ENCODE measurements at places on chromosomes 4 and X.

GRCh38 chr4:41146196-41146595 is 68.1 kb downstream of the APBB2 start:
- DNase-seq = no peak

GRCh38 chr4:160869899-160870298 is 1293.9 kb downstream of the FSTL5 start:
- DNase-seq = no peak

- peak; percentile 9 for DNase-seq
Measured at GRCh38 chrX:39577985-39578869, 519.5 kb downstream of the BCOR start.

DNA sequence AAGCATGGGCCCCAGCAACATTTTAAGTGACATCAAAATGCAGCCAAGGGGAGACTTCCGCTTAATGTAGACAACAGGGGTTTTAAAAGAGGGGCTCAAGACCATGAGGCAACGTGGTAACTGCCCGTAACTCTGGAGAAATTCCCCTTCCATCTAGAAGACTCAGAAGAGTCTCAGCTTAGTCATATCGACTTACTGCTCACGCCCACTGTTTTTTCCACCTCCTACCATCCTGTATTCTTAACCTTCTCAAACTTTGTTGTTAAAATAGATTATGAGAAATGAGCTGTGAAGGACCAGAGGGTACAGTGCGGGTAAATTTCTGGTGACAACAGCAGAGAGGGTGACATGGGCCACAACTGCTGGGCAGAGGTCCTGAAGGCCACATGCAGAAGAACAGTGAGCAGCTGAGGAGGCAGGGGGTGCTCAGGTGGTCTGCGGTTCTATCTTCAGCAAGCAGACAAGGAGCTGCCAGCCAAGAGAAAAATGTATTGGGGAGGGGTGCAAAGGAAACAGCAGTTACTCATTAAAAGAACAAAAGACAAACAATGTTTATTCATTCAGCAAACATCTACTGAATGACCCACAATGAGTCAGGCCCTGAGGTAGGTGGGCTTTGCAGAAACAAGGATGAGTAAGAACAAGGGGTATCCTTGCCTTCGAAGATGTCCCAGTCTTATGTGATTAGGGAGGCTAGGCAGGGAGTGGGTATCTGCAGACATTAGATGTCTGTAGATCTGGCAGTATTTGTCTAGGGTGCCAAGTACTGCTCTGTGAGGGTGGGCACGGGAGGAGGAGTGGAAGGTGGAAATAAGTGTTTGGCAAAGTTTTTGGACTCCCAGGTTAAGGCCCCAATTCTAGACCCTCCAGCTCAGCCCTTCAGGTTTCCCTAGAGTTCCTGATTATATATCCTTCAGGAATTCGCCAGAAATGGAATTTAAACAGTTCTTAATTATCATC is 175.3 kb downstream of the TSPAN5 start:
- no peak for DNase-seq

- no peak for DNase-seq
Measured at GRCh38 chrX:107766470-107767150, 9.0 kb downstream of the TSC22D3 start.

DNA sequence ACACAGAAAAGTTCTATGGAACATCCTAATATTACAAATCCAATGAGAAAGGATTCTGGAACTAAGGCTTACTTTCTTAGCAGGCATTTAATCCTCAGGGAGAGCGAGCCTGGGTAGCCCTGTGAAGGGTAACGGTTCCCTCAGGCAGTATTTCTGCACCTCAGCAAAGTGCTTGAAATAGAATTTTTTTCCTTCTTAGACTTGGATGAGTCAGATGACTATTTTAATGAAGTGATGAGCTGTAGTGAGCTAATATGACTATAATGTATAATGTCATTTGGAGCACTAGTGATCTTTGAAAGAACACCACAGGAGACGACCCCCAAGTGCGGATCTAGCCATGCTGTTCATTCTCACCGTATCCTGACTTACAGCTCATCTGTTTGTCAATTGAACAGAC is 493.0 kb upstream of the FAM241A start:
- DNase-seq = no peak

DNA sequence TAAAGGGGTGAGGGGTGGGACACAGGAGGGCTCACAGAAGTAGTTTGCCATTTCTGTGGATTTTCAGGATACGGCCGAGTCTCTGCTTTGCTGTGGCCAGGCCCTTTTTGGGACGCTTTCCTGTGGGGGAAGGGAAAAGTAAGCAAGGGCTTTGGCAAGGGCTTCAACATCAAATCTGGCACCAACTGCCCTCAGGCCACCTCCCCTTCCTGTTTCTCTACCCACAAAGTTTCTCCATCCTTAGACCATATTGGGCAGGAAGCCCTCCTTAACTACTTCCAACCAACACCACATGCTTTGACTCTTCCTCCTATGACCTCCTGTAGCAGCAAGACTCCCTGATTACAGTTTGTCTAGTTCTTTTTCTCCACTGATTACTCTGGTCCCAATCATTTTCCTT is 105.1 kb downstream of the PHF8 start:
- DNase-seq = no peak

DNA sequence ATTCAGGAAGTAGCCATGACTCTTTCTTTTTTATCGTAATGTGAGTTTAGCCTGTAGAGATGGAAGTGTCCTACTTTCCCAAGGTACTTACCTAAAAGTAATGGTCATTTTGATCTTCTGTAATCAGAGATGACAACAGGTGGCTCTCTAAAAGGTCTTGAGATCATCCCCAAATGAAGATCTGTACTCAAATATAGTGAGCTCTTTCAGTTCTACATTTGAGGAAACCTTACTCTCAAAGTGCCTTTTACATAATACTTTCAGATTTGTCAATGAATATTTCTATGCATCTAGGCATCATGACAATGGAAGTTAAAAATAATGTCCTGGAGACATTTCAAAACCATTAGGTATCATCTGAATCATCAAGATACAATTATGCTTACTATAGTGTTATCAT is 17.2 kb upstream of the MND1 start:
- no peak for DNase-seq

DNA sequence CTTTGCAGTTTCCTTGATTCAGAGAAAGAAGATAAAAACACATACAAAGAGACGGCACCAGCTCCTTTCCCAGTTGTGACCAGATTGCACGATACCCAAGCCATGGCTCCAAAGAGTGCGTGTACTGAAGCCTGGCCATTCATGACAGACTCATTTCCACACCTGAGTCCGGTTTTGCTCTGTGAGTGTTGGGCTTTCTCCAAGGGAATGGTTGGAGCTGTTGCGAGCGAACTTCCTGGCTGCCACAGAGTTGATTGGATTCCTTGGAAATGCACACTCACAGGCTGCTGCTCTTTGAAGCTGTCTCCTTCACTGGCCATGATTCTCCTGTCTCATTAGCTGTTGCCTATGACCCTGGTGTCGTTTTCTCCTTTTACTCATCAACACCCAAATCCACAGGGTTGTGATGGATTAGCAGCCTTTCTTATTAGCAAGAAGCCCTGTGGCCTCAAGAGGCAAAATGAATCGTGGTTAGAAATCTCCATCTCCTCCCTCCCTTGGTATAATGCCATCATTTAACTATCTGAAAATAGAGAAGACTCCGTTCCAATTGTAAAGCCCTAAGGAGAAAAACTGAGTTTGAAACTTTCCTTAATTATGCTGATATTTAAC is 43.9 kb upstream of the BBS12 start:
- no peak for DNase-seq

- no peak for DNase-seq
Measured at GRCh38 chrX:132918523-132918922, 39.9 kb downstream of the HS6ST2 start.

GRCh38 chr4:33989820-33990443 is 2254.4 kb downstream of the ARAP2 start:
- no peak for DNase-seq

DNA sequence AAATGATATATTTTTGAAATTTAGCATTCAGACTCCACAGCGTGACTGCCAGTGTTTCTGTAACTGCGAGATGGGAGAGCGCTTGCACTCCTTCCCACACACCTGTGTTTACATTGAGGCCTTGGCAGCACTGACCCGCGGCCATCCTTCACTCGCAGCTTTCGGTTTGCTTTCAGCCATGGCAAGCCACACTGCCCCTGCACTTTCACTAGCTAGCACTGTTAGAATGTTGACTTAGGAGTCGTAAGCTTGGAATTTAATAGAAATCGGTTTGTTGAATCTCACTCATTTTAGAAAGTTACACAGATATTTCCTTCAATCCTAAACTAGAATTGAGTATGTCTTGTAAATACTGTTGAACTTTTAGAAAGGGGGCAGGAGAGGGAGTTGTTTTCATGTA is 136.2 kb downstream of the CFAP299 start:
- DNase-seq = no peak

GRCh38 chr4:7716010-7716721 is 223.5 kb downstream of the AFAP1 start:
- DNase-seq = no peak

GRCh38 chr4:126533146-126533805 is 1099.5 kb upstream of the INTU start:
- DNase-seq = no peak

GRCh38 chr4:142687547-142688275 is 158.4 kb downstream of the INPP4B start:
- DNase-seq = no peak

DNA sequence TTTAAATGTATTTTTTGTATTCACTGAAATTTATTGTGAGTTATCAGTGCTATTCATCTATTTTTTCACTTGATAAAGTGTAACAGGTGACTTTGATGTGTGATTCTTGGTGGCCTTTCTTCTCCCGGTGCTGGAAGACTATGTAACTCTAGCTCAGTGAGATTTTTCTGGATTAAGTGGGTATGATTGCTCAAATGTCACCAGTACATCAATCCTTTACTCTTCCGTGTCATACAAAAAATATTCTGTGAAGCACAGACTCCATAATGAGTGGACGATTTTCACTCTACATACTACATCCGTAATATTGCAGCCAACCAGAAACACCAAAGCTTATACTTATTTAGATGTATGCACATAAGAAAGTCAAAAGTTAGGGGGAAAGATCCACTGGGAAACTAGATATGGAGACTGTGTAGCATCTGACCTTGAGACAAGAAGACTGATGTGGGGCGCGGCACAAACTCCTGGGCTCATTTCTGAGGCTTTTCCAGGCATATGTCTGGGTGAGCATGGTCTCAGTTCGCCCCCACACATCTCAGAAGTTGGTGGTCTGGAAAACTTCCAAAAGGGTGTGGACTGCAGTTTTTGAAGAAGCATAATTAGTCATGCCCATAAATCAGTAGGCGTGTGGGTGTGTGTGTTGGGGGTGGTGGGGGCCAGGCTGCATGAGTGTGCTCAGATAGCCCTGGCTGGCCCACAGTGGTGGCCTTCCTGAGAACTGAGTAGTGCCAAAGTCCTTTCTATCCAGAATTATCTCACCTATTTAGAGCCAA is 53.9 kb upstream of the TENM3 start:
- no peak for DNase-seq

DNA sequence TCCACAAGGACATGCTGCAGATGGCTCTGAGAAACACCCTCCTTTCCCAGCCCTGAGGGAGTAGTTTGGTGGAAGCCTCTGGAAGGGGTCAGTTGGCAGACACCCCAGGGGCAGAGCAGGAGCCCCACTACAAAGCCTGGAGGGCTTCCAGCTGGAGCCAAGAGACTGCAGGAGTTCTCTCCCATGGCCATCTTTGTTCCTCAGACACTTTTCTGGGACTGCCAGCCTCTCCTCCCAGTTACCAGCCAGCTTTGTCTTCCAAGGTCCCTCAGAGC is 91.0 kb upstream of the PJA1 start:
- DNase-seq = no peak

- no peak for DNase-seq
Measured at GRCh38 chr4:13481569-13481968, 2.6 kb downstream of the RAB28 start.

GRCh38 chrX:72274526-72274925 is 2.5 kb downstream of the RPS4X start:
- DNase-seq = no peak

DNA sequence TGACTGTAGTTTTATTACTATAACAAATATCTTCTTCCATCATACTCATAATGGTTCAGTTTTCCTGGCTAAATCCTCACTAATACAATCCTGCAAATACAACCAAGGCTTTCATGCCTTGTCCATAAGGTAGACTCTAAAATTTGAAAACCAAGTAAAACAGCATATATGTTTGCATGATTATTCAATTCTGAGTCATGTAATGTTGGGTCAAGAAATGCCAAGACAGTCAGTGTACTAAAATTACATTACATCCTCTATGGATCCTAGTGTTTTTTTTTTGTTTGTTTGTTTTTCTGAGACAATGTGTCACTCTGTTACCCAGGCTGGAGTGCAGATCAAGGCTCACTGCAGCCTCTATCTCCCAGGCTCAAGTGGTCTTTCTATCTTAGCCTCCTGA is 38.6 kb upstream of the TEX13D start:
- DNase-seq = no peak

GRCh38 chr4:159598602-159599001 is 495.7 kb downstream of the RAPGEF2 start:
- no peak for DNase-seq

- no peak for DNase-seq
Measured at GRCh38 chr4:151690876-151691275, 69.9 kb downstream of the GATB start.

- no peak for DNase-seq
Measured at GRCh38 chr4:24196785-24197184, 306.9 kb upstream of the PPARGC1A start.

DNA sequence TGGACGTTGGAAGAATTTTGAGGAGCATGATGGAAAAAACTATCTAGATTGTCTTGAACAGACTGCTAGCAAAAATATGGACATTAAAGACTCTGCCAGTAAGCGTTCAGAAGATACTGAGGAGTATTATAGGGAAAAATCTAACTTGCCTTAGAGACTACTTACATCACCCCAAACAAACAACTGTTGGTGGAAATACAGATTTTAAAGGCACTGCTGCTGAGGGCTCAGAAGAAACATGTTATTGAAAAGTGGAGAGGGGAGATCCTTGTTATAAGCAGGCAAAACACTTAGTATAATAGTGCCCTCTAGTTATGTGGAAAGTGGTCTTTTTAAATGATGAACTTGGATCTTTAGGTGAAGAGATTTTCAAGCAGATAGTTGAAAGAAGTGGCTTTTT is 29.2 kb downstream of the MAD2L1 start:
- DNase-seq = no peak

- no peak for DNase-seq
Measured at GRCh38 chr4:145886871-145887240, 51.8 kb downstream of the ZNF827 start.

- DNase-seq = no peak
Measured at GRCh38 chr4:52676536-52676935, 17.4 kb upstream of the USP46 start.

DNA sequence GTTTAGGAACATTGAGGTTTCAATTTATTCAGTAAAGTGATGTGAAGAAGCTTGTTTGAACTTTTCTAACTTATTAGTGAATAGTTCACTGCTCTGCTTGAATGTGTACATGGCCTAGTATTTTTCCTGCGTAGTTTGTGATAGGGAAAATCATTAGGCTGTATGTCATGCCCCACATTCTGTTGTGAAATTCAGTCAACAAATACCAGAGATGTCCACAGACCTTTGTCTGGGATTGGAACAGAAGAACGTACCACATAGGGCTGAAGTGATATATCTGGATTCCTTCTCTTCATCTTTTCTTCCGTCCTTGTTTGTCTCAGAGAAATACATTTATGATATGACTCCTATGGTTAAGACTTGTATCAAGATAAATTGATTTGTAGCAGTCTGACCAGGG is 88.8 kb upstream of the PLS3 start:
- no peak for DNase-seq

- no peak for DNase-seq
Measured at GRCh38 chr4:40254608-40255392, 58.0 kb downstream of the RHOH start.

- no peak for DNase-seq
Measured at GRCh38 chr4:77036206-77036605, 39.6 kb downstream of the CCNI start.

- no peak for DNase-seq
Measured at GRCh38 chr4:137065311-137065710, 467.0 kb downstream of the PCDH18 start.

Measured in thymus (tissue), 14 donors.